CD4-positive, alpha-beta T cell treated with Interleukin-6 for 4 hours (primary cell): ENCODE measurements at places on chromosomes 2 and 18.

GRCh38 chr2:9113262-9113661, 93.3 kb upstream of the ASAP2 start:
- DNase-seq: no peak

DNA sequence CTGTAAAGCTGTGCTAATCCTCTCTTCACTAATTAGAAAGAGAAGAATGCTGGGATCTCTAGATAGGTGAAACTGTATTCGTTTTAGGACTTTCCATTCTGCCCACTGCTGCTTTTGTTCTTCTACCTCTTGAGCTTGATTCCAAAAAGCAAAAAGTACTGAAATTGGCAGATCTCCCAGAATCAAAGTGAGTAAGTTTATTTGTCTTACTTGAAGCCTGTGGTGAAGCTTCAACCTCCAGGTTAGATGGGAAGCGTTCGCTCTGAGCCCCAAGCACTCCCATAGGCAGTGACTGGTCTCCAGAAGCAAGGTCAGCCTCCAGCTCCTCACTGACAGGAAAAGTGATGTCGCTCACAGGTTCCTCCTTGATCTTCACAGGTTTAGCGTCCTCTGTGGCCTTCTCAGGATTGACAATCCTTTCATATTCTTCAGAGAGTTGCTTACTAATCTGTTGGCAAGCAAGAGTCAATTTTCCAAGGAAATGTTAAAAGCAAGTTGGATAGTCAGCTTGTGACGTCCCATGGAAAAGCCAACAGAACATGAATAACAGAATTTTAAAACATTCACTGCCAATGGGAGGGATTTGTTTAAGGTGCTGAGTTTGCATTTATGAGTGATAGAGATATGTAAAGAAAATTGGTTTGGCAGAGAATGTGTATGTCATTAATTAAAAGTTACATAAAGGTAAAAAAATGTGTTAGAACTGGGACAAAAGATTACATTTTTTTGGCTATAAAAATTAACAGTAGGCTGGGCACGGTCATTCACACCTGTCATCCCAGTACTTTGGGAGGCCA, 8.1 kb downstream of the SUPT7L start:
- DNase-seq: no peak

GRCh38 chr2:9760902-9761228, 82.4 kb upstream of the TAF1B start:
- DNase-seq: no peak

DNA sequence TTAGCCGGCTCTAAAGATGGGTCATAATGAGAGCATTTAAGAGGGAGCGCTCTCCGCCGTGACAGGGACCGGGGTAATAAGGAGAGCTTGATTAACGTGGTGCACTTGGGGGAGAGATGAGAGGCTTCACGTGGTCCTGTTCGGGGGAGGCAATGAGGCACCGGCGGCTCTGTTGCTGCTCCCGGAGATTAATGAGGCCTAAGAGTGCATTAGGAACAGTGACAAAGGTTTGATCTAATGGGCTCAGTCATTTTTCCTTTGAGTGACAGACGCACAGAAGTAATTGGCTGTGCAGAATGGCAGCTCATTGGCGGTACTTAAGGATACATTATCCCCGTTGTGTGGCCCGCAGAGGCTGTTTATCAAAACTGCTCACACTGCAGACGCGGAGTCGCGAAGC, 250.7 kb downstream of the GBX2 start:
- no peak for DNase-seq

DNA sequence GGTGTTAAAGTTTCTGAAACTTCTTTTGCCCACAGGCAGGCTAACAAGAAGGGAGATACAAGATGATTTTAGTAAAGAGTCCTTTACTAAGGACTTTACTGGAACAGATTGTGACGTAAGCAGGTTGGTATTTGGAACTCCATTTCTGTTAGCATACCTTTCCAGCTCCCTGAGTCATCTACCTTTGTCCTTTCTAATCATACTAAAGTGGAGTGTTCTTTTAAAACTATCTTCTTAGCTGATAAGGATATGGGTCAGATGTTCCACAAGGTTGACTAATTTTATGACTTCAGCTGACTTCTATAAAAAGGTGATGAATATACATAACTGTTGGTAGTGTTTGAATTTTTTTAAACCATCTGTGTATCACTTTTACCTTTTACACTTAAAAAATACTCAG, 21.1 kb downstream of the UGP2 start:
- DNase-seq: no peak
